ENCODE measurements at places on chromosomes 12 and 14.
A peak's percentile ranks its signal among the peaks of the same experiment; 100 is the strongest.

GRCh38 chr14:101224356-101225156 lies 321.0 kb upstream of the RTL1 start:
- no peaks in the 10 kb centered on the region for H3K27me3 ChIP-seq
- DNase-seq, result no peak
- H3K4me1 ChIP-seq, result no peaks in the 10 kb centered on the region
- H3K27ac ChIP-seq, result no peak overlapping the region
- H3K4me3 ChIP-seq, result no peak overlapping the region

GRCh38 chr12:58932806-58933681 lies 12.7 kb upstream of the LRIG3 start:
- H3K4me3 ChIP-seq, result no peak overlapping the region
- no peaks in the 10 kb centered on the region for H3K27me3 ChIP-seq
- no peak overlapping the region for H3K27ac ChIP-seq
- no peaks in the 10 kb centered on the region for H3K4me1 ChIP-seq
- DNase-seq, result no peak
- H3K36me3 ChIP-seq, result no peaks in the 10 kb centered on the region

DNA sequence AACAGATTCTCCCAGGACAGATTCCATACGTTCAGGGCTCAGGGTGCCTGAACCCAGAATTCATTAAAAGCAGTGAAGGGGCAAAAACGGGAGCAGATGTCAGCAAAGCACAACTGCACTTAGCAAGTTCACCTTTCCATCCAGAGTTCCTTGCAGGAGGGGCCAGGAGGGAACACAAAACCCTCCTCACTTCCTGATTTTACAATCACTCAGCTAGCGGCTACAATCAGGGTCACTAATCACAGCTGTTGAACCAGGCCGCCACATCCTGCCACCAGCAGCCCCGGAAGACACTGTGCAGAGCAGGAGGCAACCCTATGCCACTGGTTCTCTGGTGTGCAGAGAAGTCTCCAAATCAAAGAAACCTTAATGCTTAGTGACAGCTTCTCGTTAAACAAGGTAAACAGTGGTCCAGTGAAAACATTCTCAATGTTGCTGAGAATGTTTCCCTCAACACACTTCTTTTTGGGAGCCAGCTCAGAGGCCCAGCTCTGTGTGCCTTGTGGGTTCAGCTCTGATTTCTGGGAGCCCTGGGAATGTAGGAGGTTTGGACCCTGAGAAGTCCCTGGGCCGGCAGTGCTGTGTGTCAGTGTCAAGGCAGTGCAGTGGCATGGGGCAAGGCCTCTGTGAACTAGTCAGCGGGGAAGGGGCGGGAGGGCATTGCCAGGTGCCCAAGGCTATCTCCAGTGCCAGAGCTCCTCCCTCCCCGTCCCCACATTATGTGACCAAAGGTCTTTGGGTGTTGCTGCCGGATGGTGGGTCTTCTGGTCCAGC lies 54.5 kb downstream of the VCPKMT start:
- H3K27ac ChIP-seq, result peak overlapping the region; percentile 84
- no peaks in the 10 kb centered on the region for H3K36me3 ChIP-seq
- peaks cover 10% of the 10 kb centered on the region for H3K4me1 ChIP-seq
- H3K4me3 ChIP-seq, result no peak overlapping the region
- no peaks in the 10 kb centered on the region for H3K27me3 ChIP-seq

GRCh38 chr12:69915964-69916363 lies 90.9 kb downstream of the MYRFL start:
- H3K4me1 ChIP-seq, result no peaks in the 10 kb centered on the region
- no peak overlapping the region for H3K4me3 ChIP-seq
- no peak for DNase-seq
- no peaks in the 10 kb centered on the region for H3K27me3 ChIP-seq

- H3K4me1 ChIP-seq, result peaks cover 40% of the 10 kb centered on the region
- no peak for DNase-seq
- H3K27ac ChIP-seq, result peak within 1 kb of the TSS; percentile 90
- no peaks in the 10 kb centered on the region for H3K27me3 ChIP-seq
- H3K4me3 ChIP-seq, result peak within 1 kb of the TSS; percentile 98
Observed at GRCh38 chr14:104689109-104689880, at the start of gene INF2. INF2 (plus strand) TSS chr14:104689618; CDS start chr14:104701366, 11,748 bp downstream.

- peaks cover 13% of the 10 kb centered on the region for H3K36me3 ChIP-seq
- H3K27ac ChIP-seq, result no peak overlapping the region
- no peak for DNase-seq
- no peak overlapping the region for H3K4me3 ChIP-seq
- H3K27me3 ChIP-seq, result no peaks in the 10 kb centered on the region
Observed at GRCh38 chr14:65074449-65075150, 27.7 kb downstream of the MAX start.

- no peaks in the 10 kb centered on the region for H3K4me1 ChIP-seq
- no peak overlapping the region for H3K27ac ChIP-seq
- H3K4me3 ChIP-seq, result no peak overlapping the region
- no peaks in the 10 kb centered on the region for H3K36me3 ChIP-seq
- DNase-seq, result no peak
Observed at GRCh38 chr14:73189651-73190050, 47.7 kb upstream of the PAPLN start.

- peaks cover 3% of the 10 kb centered on the region for H3K27me3 ChIP-seq
- H3K27ac ChIP-seq, result no peak overlapping the region
- H3K4me3 ChIP-seq, result no peak overlapping the region
- H3K4me1 ChIP-seq, result no peaks in the 10 kb centered on the region
Observed at GRCh38 chr14:95034788-95035187, 122.5 kb downstream of the DICER1 start.

DNA sequence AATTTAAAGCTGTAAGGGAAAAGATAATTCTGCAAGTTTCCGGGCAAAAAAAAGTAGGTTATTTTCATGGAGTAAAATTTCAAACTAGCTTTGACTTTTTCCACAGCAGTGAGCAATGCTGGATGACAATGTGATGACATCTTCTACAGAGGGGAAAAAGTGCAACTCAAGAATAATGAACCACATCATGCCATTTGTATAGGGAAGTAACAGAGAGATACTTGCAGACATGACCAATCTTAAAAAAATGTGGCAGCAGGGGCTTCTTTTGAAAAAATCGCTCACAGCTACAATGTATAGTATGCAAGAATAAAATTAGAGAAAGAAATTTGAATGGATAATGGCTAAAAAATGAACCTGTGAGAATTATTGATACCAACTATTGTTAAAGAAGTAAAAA lies 115.5 kb downstream of the DHRS2 start:
- no peak overlapping the region for H3K27ac ChIP-seq
- H3K4me1 ChIP-seq, result no peaks in the 10 kb centered on the region
- no peak for DNase-seq
- no peaks in the 10 kb centered on the region for H3K27me3 ChIP-seq

Measured in breast epithelium (tissue), 4 donors.